ENCODE measurements at places on chromosomes 4 and X. TPM values are rescaled to one million over a fixed set of nuclear protein-coding genes. Genes with fewer than 3 reads are reported as not detected.

The TSPAN6 gene
- 117 TPM for polyA plus RNA-seq

The CTAG1B gene
- polyA plus RNA-seq = not detected

The DRD5 gene
- polyA plus RNA-seq = not detected

The TDO2 gene
- 45.2 TPM for polyA plus RNA-seq

The SAGE1 gene
- 0.07 TPM for polyA plus RNA-seq

The JAKMIP1 gene
- polyA plus RNA-seq = 0.16 TPM

The NAAA gene
- 7.6 TPM for polyA plus RNA-seq

The MAGEA2B gene
- polyA plus RNA-seq = not detected

The ALB gene
- 4.1 TPM for polyA plus RNA-seq

The ZFP92 gene
- polyA plus RNA-seq = 0.98 TPM

The MAGEE1 gene
- polyA plus RNA-seq = 5.5 TPM

The GYG2 gene
- 15.3 TPM for polyA plus RNA-seq

The AMOT gene
- 21.5 TPM for polyA plus RNA-seq

The RHOH gene
- 0.29 TPM for polyA plus RNA-seq

The H2BW2 gene
- polyA plus RNA-seq = 1.1 TPM

The IQSEC2 gene
- polyA plus RNA-seq = 15.7 TPM

The TCP11X2 gene
- polyA plus RNA-seq = not detected

The SPP1 gene
- polyA plus RNA-seq = 55.2 TPM

The PNCK gene
- polyA plus RNA-seq = 1.4 TPM

The PCYT1B gene
- polyA plus RNA-seq = 6.6 TPM

The NAT8L gene
- polyA plus RNA-seq = 6.5 TPM

The LRCH2 gene
- 14.0 TPM for polyA plus RNA-seq

The DCLK2 gene
- 11.7 TPM for polyA plus RNA-seq

The ZNF157 gene
- 1.1 TPM for polyA plus RNA-seq

The TMEM31 gene
- 1.8 TPM for polyA plus RNA-seq

The SLBP gene
- polyA plus RNA-seq = 62.3 TPM

The NPY1R gene
- 0.53 TPM for polyA plus RNA-seq

The ASB9 gene
- polyA plus RNA-seq = 12.2 TPM

The FAM133A gene
- 0.15 TPM for polyA plus RNA-seq

The TBX22 gene
- polyA plus RNA-seq = not detected

The MAGEB10 gene
- polyA plus RNA-seq = not detected
